ENCODE measurements at places on chromosomes 2 and 18. TPM values are rescaled to one million over a fixed set of nuclear protein-coding genes. Genes with fewer than 3 reads are reported as not detected.

GRCh38 chr2:50785816-50786215 lies 246.1 kb downstream of the NRXN1 start:
- H3K27ac ChIP-seq: no peak overlapping the region
- no peak overlapping the region for H3K4me3 ChIP-seq
- H3K36me3 ChIP-seq: no peaks in the 10 kb centered on the region
- no peak for DNase-seq
- H3K27me3 ChIP-seq: no peaks in the 10 kb centered on the region
- H3K4me1 ChIP-seq: no peaks in the 10 kb centered on the region

GRCh38 chr2:219335373-219335786 lies 2.8 kb upstream of the RESP18 start:
- peaks cover 51% of the 10 kb centered on the region for H3K27me3 ChIP-seq
- H3K4me3 ChIP-seq: no peak overlapping the region
- H3K27ac ChIP-seq: no peak overlapping the region
- H3K4me1 ChIP-seq: no peaks in the 10 kb centered on the region
- peaks cover 6% of the 10 kb centered on the region for H3K36me3 ChIP-seq

DNA sequence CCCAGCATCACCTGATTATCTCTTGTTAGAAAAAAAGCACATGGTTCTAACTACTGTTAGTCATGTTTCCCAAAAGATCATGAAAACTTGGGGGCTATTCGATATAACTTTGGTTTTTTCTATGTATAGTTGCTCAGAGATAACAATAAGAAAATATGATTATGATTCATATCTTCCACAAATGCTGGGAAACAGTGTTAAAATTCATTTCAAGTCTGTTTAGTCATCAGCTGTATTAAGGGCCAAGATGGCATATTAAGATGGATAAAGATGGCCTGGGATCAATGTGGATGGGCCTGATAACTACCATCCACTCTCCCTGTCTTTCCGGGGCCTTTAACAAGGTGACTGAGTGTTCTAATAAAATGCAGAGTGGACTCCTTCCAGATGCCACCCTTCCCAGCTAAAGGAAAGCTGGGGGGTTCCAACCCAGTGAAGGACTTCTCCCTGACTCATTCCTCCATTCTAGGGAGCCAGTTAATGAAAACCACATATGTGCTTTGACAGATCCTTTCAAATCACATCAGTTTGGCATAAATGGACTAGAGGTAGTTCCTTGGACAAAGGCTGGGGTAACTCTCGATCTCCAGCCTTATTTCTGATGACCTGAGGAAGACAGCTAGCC lies 221.6 kb downstream of the VAPA start:
- DNase-seq: no peak
- no peaks in the 10 kb centered on the region for H3K4me1 ChIP-seq
- no peak overlapping the region for H3K27ac ChIP-seq
- no peaks in the 10 kb centered on the region for H3K36me3 ChIP-seq
- H3K27me3 ChIP-seq: peaks cover 17% of the 10 kb centered on the region

The GALR1 gene
- not detected for total RNA-seq

The LHCGR gene
- not detected for total RNA-seq

All from activated T-cell treated with anti-CD3 and anti-CD28 coated beads, Interleukin-2, amount 50 U/mL, for 72 hours (primary cell).